ENCODE measurements at places on chromosomes 4 and X. TPM values are rescaled to one million over a fixed set of nuclear protein-coding genes. Genes with fewer than 3 reads are reported as not detected.
A peak's percentile ranks its signal among the peaks of the same experiment; 100 is the strongest.

GRCh38 chr4:115873048-115873447 lies 759.6 kb upstream of the NDST4 start:
- DNase-seq: no peak

The RADX gene
- 2.2 TPM for total RNA-seq

The P2RY10 gene
- not detected for total RNA-seq

DNA sequence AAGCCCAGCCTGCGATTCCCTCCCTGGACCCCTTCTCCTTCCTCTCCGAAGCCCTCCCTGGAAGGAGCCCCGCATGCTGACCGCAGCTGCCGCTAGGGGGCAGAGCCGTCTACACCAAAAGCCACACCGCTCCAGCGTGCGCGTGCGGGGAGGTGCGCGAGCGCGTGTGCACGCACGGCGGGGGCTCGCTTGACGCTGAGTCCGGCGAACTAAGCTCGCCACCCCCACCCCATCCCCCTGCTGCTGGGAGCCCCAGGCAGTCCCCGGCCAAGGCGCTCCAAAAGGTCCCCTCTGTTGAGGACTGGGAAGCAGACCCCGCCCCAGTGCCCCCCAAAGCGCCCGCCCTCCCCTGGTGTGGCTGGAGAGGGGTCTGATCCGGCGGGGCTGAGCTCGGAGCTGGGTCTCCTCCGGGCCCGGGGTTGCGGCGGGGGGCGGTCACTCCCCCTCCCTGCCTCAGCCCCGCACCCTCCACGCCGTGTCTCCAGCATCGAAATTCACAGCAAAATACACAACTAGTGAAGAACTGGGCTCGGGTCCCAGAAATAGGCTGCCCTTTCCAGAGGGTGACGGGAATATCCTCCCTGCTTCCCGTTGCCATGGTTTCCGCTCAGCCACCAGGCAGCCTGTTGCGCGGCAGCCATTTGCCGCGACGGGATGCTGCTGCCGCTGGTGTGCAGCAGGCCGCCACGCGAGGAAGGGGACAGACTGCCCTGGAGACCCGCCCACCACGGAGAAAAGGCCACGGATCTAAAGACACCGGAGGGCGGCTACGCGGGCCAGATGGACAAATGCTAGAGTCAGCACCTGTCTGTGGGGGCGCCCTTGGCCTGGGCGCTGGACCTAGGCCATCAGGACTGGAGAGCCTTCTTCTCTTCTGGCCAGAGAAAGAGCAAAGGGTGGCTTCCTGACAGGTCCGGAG lies 11.2 kb upstream of the CCNQ start:
- peak; percentile 65 for DNase-seq

The PRR32 gene
- not detected for total RNA-seq

The ENAM gene
- under 0.01 TPM for total RNA-seq

- DNase-seq: peak; percentile 91
These were observed at the start of gene RBM3 for GRCh38 chrX:48574270-48575266. TSS of gene RBM3 (plus strand) at chrX:48574484. CDS start at chrX:48575181, 697 bp downstream.

DNA sequence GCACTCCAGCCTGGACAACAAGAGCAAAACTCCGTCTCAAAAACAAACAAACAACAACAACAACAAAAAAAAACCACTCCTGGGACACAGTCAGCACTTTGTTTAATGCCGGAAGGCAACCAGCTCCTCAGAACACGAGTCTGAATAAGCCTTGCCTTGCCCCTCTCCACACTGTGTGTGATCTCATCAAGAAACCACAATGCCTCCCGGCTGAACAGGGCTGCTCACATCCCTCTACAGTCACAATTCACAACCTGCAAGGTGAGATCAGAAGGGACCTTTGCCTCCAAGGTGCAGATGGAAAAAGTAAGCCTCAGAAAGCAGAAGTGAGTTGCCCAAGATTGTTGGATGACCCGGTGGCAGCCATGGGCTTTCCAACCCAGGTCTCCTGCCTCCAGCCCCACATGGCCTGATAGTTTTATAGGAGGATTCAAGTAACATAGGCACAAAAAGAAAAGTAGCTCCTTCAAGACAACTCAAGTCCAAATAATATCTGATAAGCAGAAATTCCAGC lies 80.8 kb downstream of the JAKMIP1 start:
- no peak for DNase-seq

GRCh38 chr4:177413076-177413475 lies 29.2 kb downstream of the AGA start:
- DNase-seq: no peak

The TREX2 gene
- total RNA-seq: 0.36 TPM

DNA sequence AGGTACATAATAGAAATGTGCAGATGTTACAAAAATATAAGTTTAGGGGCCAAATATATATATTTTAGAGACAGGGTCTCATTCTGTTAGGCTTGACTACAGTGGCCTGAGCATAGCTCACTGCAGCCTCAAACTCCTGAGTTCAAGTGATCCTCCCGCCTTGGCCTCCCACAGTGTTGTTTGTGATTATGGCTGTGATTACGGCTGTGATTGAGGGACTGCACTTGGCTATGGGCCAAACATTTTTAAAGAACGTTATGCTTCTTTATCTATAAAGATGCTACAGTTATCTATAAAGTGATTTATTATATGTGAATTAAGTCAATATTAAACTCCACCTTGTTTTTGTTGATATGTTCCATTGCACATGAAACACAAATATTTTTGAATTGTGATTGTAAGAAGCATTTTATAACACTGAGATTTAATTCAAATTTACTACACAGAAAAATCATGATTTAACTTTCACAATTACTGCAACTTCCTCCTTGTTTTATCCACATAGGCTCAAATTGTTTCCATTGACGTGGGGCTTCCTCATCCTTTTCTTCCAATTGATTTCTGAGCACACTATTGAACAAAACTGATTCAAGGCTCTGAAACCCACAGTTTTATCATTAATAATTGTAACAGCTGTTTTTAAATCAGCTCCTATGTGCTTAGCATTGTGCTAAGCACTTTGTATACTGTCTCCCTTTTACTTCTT lies 68.4 kb upstream of the BMPR1B start:
- no peak for DNase-seq

GRCh38 chr4:72302981-72303704 lies 265.9 kb downstream of the ADAMTS3 start:
- peak; percentile 35 for DNase-seq

DNA sequence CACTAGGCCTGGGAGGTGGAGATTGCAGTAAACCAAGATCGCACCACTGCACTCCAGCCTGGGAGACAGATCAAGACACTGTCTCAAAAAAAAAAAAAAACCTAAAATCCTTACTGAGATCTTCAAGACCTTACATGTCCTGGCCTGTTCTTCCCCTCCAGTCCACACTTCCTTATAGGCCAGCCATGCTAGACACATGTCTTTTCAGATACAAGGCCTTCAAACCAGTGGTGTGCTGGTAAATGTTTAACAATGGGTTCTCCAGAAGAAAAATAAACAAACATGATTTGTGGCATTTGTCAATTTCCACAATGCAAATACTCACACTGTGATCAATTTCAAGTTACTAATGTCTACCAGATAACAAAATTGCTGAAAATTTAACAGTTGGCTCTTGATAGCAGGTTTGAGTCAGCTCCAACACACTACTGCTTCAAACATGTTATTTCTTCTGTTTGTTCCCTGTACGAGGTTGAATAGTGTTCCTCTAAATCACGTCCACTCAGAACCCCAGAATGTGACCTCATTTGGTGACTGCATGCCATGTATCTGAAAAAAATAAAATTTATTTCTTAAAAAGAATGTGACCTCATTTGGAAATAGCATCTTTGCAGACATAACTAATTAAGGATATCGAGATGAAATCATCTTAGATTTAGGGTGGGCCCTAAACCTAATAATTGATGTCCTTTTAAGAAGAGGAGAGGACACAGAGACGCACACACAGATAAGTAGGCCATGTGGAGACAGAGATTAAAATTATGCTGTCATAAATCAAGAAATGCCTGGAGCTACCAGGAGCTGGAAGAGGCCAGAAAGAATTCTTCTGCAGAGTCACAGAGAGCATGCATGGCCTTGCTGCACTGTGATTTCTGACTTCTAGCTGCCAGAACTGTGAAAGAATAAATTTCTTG lies 144.4 kb downstream of the ZNF674 start:
- DNase-seq: no peak

GRCh38 chrX:150038986-150039599 lies 100.8 kb upstream of the EOLA2 start:
- peak; percentile 45 for DNase-seq

DNA sequence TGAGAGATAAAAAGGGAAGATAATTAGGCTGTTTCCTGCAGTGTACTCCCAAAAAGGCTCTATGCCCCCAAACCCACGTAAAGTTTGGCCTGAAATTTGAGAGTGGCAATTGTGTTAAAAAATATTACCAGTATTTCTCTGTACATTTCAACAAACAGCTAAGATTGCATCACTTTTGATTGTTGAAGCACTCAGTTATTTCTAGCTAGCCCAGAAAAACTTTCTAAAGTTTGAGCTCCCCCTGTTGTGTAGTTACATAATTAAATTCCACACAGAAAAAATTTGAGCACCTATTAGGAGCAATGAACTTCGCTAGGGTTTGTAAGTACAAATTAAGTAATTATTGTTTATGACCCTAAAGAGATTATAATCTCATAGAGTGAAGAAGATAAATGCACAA lies 109.4 kb downstream of the DLG3 start:
- peak; percentile 28 for DNase-seq

The RBM46 gene
- not detected for total RNA-seq

GRCh38 chr4:70704215-70704930 lies 16.0 kb downstream of the UTP3 start:
- peak; percentile 67 for DNase-seq

DNA sequence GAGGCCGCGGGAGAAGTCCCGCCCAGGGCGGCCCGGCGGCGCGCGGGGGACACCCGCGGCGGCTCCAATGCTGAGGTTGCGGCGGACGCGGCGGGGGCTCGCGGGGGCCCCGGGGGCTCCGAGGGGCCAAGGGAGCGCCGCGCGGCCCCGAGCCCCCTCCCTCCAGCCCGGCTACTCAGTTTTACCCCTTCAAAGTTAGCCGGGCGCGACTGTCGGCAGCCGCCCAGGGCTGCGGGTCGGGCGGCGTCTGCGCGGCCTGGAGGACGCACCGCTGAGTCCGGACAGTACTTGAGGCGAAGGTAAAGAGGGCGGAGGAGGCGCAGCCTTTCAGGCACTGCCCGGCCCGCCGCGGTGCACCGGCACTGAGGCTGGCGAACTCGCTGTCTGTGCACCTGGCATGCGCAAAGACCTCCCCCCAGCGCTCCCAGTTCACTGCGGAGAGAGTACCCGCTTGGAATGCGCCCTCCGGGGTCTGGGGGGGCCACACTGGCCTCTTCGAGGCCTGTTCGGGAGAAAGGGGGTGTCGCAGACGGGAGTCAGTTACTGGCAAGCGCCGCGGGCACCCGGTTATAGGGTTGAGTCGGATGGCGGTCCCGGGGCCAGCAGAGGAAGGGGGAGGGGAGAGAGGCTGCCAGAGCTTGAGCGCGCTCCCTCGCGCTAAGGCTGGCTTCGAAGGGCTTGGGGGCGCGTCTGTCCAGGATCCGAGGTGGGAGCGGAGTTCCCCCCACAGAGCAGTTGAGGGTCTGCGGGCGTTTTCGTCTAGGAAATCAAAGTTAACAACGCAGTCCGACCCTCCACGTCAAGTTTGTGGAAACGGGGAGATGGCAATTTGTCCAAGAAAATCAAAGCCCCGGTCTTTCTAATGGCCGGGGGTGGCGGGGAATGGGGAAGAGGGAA lies 1.1 kb downstream of the PCDH19 start:
- DNase-seq: no peak

The ANOS1 gene
- total RNA-seq: under 0.01 TPM

DNA sequence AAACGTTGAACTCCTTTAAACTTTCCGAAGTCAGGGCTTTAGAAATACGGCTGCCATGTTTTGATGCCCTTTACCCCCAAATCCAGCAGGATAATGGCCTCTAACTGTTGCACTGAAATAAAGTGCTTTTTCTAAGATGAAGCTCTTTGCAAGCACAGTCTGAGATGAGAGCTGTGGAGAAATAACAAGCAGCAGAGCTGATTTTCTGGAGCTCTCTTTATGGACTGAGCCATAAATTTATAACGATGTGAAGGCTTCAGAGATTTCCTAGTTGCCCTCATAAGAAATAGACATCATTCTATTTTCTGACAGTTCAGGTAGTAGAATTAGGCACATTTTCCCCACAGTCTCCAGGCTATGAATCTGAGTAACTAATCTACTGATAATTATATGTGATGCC lies 567.3 kb downstream of the PDHA2 start:
- no peak for DNase-seq

DNA sequence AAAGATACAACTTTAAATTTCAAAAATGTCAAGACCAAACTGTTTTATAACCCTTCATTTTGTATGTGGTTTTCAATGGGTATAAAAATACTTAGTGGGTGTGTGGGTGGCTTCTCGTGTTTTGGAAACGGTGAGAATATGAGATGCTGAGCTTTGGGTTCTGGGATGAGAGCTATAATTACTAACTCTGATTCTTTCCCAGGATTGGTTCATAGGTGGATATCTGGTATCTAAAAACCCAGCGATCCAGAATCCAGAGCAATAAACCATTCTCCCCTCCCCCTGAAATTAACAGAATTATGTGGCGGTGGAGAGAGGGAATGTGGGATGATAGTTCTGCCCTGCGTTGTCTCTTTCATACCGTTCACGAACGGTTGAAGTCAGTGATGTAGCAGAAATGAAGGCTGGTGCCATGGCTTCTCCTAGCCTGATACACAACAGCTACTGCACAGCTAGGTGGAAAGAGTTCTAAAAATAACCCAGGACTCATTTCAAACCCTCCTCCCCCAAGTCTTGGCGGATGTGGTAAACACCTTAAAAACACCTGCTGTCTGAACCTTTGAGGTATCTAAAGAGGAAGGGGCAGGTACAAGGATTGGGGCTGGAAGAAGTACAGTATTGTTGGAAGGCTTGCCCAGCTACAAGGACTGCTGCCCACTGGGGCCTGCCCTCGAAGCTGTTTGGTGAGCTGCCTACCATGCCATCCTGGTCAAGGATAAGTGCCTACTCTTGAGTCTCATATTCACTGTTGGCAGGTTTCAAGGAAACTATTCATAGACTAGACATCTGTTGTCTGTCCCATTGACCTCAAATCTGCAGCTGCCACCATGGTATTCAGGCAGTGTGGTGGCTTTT lies 44.5 kb downstream of the SEPTIN11 start:
- no peak for DNase-seq

DNA sequence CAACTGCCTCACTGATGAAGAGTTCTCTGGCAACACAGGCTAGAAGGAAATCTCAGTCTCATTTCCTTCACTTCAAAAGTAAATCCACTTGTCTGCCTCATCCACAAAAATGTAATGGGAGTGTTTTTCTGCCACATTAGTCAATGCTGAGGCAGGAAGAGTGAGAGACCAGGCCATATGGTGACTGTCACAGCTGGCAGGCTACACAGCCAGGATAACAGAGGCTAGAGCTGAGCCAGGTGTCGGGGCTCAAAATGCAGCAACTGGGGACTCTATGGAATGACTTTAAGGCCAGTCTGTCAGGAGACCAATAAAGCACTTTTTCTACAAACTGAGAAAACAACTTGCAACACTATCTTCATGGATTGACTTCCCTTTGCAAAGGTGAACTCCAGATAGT lies 204.2 kb downstream of the GPC3 start:
- DNase-seq: no peak
